ENCODE measurements at places on chromosomes 2 and 18.

DNA sequence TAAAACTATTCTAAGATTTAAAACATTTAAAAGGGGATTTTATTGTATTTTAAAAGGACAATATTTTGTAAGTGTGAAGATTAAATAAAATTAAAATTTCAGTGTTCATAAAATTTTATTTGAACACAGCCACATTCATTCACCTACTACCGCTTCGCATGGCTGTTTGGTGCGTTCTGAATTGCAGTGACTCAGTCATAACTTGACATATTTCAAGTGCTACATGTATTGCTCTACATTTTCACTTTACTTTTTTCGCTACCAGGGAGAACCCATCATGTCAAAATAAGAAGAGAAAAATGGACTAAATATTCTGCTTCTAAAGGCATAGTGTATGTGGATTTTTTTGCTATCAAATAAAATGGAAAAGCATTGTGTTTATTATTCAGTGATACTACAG lies 8.7 kb downstream of the PTH2R start:
- DNase-seq, result no peak

DNA sequence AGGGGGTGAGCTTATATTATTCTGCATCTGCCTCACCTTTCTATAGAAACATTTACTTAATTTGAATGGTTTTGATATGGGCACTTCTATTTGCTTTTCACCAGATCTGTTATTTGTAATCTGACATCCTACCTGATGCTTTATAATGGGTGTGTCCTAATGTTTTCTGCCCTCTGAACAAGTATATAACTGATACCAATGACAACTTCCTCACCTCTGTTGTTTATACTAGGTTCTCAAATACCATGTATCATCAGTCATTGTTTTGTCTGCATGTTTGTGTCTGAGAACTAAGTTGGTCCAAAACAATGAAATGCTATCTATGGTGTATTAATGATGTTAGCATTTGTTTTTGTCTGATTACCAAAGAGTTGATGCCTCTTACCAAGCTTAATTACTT lies 45.8 kb downstream of the ITGA6 start:
- no peak for DNase-seq

GRCh38 chr2:204042401-204042800 lies 105.8 kb downstream of the ICOS start:
- no peak for DNase-seq

DNA sequence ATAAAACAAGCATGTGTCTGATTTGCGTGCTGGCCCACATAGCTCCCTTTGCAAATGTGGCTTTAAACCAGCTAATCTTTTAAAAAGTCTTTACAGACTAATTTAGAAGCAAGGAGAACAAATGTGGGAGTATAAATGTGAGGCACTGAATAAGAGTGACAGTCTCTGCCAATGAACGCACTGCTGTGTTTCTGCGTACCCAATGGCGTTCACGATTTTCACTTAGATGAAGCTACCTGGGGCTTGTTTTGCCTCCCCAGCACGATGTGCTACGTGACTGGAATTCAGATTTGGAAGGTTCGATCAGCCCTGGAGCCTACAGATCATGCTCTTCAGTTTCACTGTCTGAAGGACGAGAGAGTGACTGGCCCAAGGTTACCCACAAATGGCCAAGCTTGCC lies 10.8 kb upstream of the CRACDL start:
- DNase-seq, result no peak

- no peak for DNase-seq
These were observed 3.0 kb downstream of the OSR1 start for GRCh38 chr2:19355416-19355821.

DNA sequence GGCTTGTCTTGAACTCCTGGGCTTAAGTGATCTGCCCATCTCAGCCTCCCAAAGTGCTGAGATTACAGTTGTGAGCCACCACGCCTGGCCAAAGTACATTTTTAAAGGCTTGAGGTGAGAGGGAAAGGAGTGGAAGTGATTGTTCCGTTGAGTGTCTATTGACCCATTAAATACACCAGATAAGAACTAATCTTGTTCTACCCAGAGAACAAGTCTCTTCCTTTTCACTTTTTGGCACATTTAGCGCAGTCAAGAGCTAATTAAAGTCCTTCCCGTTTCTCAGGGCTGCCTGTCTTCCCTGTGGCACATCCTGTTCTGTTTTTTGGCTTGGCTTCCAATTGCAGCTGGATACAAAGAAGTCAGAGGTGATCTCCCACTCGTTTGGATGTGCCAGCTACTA lies 172.3 kb downstream of the ALPK2 start:
- no peak for DNase-seq

DNA sequence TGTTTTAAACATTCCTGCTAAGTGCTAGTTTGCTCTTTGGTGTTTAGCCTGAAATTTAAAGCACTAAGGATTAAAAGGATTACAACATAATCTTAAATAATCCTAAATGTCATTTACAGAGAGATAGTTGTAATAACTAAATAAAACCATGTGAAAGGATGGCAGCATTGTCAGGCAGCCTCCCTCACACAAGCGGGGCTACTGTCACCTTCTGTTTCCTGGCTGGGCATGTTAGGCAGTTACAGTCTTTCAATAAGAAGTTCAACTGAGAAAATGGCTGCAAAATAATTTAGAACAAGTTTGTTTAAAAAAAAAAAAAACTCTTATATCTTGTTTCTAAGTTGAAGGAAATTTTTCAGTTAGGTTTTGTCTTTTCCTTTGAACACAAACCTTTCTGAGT lies 124.9 kb downstream of the ARHGAP15 start:
- DNase-seq, result no peak

- DNase-seq, result no peak
These were observed 94.6 kb downstream of the PTH2R start for GRCh38 chr2:208501206-208501605.

DNA sequence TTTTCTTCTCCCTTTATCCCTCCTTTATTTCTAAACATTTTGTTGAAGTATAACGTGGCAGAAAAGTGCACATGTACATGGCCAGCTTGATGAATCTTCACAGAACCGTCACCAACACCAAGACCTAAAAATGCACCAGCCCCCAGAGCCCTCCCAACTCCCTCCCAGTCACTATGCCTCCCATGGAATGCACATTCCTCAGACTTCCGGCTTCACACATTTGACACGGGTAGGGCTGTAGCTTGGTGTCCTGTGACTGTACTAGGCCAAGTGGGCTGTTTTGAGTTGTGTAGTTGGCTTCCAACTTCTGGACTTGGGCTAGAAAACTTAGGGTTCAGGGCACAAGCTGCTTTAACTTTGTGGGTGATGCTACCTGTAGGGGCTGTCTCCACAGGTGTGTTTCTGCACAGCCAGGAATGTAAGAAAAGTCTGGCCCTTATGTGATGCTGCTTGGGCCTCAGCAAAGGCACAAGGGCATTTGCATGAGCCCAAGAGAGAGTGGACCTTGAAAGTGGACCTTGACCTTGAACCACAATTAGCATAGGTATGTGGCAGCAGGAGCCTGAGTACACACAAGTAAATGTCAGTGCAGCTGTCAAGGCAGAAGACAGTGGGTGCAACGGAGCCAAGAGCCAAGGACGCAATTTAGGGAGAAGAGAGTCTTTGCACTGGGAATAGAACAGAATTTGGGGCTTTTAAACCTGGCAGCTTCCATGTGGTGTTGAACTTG lies 78.4 kb downstream of the SEPTIN10 start:
- no peak for DNase-seq

DNA sequence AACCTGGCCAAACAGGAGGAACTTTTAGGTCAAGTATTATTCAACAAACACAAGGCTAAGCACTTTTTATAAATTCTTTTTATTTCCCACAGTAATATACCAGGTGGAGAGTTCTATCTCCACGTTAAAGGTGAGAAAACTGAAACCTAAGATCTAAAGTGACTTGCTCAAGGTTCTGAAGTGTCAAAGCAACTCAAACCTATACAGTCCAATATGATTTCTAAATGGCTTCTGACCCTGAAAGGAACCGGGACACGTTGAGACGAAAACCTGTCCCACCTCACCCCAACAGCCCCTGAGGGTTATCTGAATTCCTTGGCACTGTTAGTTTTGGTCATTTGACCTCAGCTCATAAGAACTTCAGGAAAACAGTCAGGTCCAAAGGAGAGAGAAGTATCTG lies 814.5 kb upstream of the LRATD1 start:
- DNase-seq, result no peak

GRCh38 chr2:28869494-28870145 lies 489 bp downstream of the TRMT61B start:
- no peak for DNase-seq

- no peak for DNase-seq
These were observed 81.2 kb downstream of the INSIG2 start for GRCh38 chr2:118169359-118170005.

DNA sequence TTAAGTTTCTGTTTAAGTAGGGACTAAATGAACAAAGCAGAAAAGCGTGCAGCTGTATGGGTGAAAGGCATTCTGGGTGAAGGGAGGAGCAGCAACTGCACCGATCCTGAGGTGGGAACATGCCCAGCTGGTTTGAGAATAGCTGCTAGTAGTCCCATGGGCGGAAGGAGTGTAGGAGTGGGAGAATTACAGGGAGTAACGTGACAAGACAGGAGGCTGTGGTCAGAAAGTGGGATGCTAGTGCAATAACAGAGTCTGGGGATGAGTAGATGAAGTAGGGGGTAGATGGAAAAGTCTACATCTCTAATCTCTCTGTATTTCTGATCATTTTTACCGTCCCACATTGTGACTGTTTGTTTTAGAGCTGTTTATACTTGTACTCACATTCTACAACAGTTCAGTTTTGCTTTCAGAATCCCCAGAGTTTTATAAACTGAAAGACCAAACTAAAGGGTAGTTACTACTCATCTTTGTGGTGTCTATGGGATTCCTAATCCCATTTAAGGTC lies 118.9 kb downstream of the LCLAT1 start:
- DNase-seq, result no peak

DNA sequence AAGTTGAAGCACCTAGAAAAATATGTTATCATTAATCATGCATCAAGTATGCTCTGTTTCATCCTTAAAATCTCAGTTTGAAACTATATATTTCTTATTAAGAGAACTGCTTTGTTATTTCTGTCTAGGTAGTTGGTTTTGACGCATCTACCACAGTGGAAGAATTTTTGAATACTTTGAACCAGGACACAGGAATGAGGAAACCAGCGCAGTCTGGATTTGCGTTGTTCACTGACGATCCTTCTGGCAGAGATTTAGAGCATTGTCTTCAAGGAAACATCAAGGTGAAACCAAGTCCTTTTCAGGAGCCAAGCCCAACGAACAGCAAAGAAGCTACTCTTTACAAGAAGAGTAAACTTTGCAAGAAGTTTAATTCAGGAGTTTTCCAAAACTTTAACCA lies 30.1 kb upstream of the DYNC2LI1 start:
- no peak for DNase-seq

DNA sequence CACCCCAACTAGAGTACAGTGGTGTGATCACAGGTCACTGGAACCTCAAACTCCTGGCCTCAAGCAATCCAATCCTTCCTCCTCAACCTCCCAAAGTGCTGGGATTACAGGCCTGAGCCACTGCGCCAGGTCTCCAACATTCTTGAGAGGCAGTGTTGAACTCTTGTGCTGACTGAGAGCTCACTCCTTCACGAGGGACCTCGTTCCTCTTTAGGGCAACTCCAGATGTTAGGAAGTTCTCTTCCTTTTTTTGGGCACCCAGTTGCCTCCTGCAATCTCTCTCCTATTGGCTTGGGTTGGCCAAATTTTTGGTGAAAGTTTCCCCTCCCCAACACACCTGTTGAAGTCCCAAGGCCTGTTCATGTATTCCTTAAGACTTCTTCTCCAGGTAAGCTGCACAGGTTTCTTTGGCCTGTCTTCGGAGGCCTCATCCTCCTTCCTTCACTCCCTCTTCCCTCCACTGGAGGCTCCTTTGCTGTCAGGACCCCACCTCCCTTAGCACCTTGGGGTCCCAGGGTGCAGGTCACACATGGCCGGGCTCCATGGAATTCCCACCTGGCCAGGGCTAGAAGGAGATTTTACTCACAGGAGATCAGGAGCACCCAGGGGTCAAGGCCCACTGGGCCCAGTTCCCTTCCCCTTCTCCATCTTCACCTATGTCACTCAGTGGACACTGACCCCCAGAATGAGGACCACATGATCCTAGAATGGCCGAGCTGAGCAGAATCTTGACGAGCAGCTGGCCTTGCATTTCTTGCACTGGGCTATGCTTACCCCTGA lies 94.6 kb upstream of the SMAD2 start:
- no peak for DNase-seq
